HAP-1 (cell line): ENCODE measurements at places on chromosomes 7 and 10.

- DNase-seq, result no peak
Measured at GRCh38 chr7:121027761-121028669, 39.5 kb downstream of the CPED1 start.

DNA sequence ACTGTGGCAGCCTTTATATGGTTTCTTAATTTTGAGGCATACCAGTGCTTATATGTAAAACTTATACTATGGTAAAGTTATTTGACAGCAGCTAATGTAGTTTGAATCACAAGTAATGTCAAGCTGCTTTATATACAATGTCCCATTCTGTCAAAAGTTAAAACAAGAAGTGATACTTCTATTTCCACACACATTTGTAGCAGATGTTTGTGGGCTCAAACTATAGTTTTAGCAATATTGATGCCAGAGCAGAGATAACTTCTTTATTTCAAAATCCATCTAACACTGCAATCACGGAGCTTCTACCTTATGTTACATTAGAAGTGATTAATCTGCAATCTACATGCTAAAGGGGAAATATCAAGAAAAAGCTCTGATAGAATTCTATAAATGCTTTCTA, 149.6 kb downstream of the ADK start:
- no peak for DNase-seq

DNA sequence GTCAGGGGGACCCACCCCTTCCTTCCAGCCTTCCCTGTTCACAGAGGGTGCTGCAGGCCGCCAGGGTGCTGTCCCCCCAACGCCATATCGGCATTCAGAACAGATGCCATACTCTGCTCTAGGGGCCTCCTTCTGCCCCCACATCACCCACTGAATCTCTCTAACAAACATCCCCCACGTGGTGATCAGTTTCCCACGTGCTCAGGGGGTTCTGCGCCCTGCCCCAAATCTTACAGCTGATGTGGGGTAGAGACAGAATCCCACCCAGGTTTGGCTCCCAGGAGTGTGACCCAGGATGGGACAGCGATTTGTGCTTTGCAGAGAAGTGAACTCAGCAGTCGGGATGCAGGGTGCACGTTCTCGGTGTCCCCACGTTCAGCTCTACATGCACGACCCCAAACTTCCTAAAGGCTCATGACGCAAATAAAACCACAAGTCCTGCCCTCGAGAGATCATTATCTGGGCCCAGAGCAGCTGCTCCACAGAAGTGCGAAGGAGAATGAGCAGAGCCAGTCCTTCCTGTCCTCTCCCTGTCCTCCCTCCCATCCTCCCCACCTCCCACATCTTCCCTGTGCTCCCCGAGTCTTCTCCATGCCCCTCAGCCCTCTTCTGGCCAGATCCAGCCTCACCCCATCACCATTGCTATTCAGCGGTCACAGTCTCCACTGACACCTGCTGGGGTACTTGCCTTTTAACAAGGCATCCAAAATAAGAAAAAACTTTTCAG, 423.4 kb downstream of the DNAJB6 start:
- DNase-seq, result no peak

GRCh38 chr10:65294329-65294728, 1631.5 kb upstream of the LRRTM3 start:
- no peak for DNase-seq

- no peak for DNase-seq
Measured at GRCh38 chr10:102312683-102313082, 67.4 kb downstream of the GBF1 start.

DNA sequence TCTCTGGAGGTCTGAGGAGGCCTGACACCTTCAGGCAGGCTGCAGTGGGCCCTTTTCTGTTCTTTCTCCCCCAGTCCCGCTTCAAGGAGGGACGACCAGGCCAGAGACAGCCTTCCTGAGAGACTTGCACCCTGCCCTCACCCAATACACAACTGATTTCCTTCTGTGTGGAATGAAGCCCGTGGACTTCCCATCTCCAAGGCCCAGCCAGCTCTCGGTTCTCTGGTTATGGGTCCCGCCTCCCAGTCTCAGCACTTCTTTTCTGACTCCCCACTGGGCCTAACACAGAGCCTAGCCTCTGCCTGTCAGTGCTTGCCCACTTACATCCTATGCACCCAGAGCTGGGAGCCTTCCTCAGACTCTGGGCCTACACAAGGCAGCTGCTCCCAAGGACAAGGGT, 24.1 kb upstream of the ADCYAP1R1 start:
- DNase-seq, result no peak

GRCh38 chr10:35378541-35379210, 42.4 kb downstream of the CCNY start:
- DNase-seq, result no peak

DNA sequence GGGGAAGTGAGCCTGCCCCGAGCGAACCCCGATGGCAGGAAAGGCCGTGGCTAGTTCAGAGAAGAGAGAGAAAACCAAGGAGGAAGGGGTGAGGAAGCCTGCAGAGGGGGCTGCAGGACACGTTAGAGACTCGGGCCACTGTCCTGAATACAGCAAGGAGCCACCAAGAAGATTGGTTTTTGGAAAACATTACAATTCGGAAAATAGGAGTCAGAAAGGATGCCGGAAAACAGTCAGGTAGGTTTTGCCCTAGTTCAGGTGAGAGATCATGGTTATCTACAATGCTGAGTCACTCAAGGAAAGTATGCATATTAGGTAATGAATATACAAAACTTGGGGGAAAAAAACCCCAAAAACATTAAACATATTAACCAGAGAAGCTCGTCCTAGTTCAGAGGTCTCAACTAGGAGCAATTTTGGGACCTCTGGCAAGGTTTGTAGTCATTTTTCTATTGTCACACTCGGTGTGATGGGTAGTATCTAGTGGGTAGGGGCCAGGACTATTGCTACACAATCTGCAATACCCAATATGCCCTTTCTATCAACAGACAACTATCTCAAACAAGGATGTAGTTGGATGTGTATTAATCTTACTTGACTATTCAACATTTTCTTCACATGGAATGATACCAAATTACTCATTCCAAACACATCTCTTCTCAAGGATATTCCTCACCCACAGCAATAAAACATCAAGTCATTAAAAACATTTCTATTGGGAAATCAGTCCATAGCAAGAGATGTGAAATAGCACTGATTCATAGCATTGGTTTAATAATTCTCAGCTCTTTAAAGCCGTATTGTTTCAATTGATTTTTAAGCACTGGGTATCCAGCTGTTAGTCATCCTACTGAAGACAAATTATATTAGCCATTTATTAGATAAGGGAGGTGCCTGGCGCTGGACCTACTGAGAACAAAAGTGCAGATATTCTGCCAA, 74.4 kb upstream of the RSU1 start:
- peak; percentile 48 for DNase-seq

GRCh38 chr10:7351894-7352293, 58.9 kb downstream of the SFMBT2 start:
- DNase-seq, result no peak

GRCh38 chr10:132076578-132077081, 10.9 kb downstream of the JAKMIP3 start:
- DNase-seq, result no peak

GRCh38 chr7:71735961-71736556, 604.1 kb downstream of the GALNT17 start:
- DNase-seq, result peak; percentile 39

- no peak for DNase-seq
Measured at GRCh38 chr7:8177109-8177933, 84.6 kb downstream of the ICA1 start.

GRCh38 chr7:35734001-35734483, 39.1 kb upstream of the HERPUD2 start:
- no peak for DNase-seq

- no peak for DNase-seq
Measured at GRCh38 chr10:85649461-85649860, 717.1 kb downstream of the GRID1 start.

- DNase-seq, result no peak
Measured at GRCh38 chr10:91198781-91199180, 21.7 kb upstream of the PCGF5 start.

DNA sequence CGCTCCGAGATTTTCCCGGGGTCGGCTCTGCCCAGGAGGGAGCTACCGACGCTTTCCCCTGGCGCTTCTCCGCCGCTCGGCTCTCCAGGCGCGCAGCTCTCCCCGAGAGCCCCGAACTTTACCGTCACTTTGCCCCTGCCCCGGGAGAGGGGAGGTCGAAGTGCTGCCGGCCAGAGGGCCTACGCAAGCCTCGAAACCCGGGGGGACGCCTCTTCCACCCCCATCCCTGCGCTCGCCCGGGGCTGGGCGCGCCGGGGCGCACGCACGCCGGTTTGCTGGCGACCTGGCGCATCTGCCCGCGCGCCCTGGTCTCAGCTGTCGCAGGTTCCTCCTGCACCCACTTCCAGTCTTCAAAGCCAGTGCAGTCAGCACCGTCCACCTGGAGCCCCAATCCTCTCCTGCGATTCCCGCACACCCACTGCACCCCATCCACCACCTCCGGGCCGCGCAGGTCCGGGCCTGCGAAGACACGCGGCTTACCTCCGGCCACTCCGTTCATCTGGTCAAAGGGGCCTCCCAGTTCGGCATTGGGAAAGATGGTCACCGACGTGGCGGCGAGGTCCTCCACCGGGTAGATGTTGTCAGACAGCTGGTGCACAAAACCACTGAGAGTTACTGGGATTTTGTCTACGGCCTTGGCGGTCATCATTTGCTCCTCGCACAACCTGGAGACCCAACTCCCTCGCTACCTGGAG, 638 bp downstream of the EGR2 start:
- DNase-seq, result peak; percentile 9

DNA sequence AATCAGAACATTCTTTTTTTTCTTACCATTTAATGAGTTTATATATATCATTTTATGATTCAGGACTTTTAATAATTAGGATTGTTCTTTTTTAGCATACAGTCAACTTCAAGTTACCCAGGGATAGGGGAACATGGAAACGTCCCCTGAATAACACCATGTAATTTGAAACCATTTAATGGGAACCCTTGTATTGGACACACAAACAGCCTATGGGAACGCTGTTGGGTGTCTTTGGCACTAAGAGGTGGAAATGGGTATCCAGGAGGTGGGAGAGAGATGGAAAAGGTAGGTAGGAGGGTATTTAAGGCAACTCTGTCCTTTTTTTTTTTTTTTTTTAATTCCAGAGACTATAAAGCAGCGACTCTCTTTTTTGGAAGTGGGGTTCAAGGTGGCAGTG, 2.6 kb downstream of the LUC7L2 start:
- DNase-seq, result peak; percentile 48

GRCh38 chr7:134009314-134010110, 117.6 kb upstream of the LRGUK start:
- no peak for DNase-seq

DNA sequence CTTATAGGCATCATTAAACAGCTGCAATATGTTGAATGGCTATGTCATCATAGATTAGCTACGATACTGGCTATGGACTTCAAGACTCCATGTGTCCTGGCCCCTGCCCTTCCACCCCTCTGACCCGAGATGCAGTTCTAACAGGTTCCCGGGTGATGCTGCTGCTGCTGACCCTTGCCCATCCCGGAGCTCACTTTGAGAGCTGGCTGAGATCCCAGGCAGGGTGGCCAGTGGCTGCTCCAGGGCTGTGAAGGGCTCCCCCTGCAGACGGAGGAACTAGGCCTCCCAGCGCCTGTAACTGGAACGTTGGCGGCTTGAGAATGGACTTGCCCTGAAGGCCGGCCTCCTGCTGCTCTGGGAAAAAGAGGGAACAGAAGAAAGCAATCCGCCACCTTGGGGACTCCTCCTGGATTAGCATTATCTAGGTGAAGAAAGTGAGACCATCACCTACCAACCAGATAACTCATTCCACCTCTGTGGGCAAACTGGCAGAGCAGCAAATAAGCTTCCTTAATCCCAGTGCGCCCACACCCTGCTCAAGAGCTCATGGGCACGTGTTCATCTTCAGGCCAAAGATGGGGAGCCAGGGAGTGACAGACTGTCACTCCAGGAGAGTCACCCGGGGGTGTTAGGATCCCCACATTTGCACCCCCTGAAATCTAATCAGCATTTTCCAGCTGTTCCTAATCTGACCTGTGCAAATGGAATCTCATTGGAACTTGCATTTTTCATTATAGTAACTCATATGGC, 56.8 kb downstream of the PARP12 start:
- peak; percentile 71 for DNase-seq

GRCh38 chr10:47406870-47407691, 23.0 kb upstream of the ZNF488 start:
- no peak for DNase-seq

DNA sequence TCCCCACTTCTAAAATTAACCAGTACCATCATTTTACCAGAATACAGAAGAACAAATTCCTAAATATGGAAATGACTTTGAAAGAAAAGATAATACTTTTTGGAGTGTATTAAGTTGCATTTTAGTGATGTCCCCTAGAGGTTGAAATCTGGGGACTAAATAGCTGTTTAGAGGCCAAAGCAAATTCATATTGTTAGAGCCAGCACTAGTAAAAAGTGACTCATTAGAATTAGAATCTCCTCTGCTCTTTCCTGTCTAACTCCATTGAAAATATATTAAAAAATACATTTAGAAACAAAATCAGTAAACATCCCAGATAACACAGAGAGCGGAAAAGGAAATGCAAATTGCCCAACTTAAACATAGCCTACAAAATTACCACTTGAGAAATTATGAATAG, 1189.6 kb upstream of the C7orf33 start:
- no peak for DNase-seq

DNA sequence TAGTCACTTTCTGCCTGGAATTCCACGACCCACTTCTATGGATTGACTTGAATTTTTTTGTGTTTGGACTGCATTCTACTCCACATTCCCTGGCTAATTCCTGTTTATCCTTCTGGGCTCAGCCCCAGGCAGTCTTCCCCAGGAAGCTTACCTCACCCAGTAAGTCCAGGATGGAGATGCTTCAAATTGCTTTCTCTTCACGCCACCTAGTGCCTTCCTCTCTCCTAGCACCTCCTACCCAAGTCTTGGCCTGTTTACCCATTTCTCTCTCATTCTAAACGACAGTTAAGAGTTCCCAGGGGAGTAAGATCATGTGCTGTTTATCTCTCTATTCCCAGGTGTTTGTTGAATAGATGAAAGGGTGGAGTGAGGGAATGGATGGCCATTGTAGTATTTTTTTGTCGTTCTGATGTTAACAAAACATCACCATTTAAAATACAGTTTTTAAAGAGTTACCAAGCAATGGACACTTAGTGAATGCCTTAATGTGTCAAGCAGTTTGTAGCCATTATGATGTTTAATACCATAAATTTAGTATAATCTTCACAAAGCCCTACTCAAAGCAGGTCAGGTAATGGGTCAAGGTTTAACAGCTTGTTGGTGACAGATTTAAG, 45.5 kb upstream of the TARP start:
- DNase-seq, result peak; percentile 91

DNA sequence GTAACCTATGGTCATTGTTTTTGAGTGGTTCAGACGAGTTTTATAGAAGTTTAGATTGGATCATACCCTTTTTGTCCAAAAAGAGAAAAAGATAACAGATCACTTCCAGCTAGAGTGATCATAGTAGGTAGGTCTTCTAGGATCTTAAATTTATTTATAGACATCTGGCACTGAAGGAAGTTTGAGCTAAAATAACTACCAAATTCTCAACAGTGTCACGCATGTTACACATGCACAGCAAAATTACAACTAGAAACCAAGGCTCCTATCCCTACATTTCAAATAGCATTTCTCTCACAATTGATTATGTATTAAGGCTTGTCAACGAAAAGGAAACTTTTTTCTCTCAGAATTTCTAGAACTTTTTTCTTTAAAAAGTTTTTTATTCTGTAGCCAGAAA, 2.3 kb downstream of the CALU start:
- no peak for DNase-seq

- DNase-seq, result no peak
Measured at GRCh38 chr7:102155821-102156441, 130.7 kb upstream of the SH2B2 start.
